GM23338 (cell line): ENCODE measurements at places on chromosomes 4 and X.

GRCh38 chr4:14831416-14831815, 170.9 kb upstream of the CPEB2 start:
- H3K4me3 ChIP-seq: no peak overlapping the region
- no peaks in the 10 kb centered on the region for H3K36me3 ChIP-seq
- H3K27ac ChIP-seq: no peak overlapping the region
- no peak for DNase-seq
- H3K4me1 ChIP-seq: no peaks in the 10 kb centered on the region

DNA sequence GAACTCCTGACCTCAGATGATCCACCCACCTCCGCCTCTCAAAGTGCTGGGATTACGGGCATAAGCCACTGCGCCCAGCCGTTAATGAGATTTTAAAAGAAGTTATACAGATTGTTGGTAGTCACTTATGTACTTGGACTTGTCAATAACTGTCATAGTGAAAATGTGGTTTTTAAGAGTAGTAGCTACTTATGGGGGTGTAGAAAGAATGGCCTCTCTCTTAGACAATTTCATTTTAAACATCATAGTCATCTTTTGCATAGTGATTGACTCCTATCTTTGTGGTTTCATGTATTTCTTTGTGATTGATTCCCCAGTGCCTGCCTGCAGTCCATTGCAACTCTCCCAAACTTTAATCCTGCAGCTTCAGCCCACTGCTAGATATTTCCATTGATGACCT, 17.4 kb downstream of the FAM199X start:
- H3K36me3 ChIP-seq: peaks cover 3% of the 10 kb centered on the region; the same call in 1 of the 2 replicates
- no peaks in the 10 kb centered on the region for H3K4me1 ChIP-seq
- no peaks in the 10 kb centered on the region for H3K27me3 ChIP-seq
- DNase-seq: no peak
- no peak overlapping the region for H3K4me3 ChIP-seq

- peaks cover 23% of the 10 kb centered on the region for H3K4me1 ChIP-seq
- H3K27ac ChIP-seq: peak overlapping the region; percentile 90
- no peaks in the 10 kb centered on the region for H3K27me3 ChIP-seq
- H3K4me3 ChIP-seq: no peak overlapping the region
- peak; percentile 39 for DNase-seq
Measured at GRCh38 chrX:42680666-42681065, 97.3 kb downstream of the PPP1R2C start.

GRCh38 chr4:76373919-76374552, 46.9 kb downstream of the CCDC158 start:
- H3K36me3 ChIP-seq: no peaks in the 10 kb centered on the region
- DNase-seq: no peak
- H3K27me3 ChIP-seq: no peaks in the 10 kb centered on the region
- H3K4me1 ChIP-seq: peaks cover 7% of the 10 kb centered on the region

GRCh38 chr4:2714061-2714770, 41.9 kb downstream of the TNIP2 start:
- peaks cover 5% of the 10 kb centered on the region; the same call in 1 of the 2 replicates for H3K36me3 ChIP-seq
- no peaks in the 10 kb centered on the region for H3K4me1 ChIP-seq
- DNase-seq: no peak
- H3K27me3 ChIP-seq: no peaks in the 10 kb centered on the region
- no peak overlapping the region for H3K4me3 ChIP-seq
- H3K27ac ChIP-seq: peak overlapping the region; percentile 55; the same call in 1 of the 2 replicates

DNA sequence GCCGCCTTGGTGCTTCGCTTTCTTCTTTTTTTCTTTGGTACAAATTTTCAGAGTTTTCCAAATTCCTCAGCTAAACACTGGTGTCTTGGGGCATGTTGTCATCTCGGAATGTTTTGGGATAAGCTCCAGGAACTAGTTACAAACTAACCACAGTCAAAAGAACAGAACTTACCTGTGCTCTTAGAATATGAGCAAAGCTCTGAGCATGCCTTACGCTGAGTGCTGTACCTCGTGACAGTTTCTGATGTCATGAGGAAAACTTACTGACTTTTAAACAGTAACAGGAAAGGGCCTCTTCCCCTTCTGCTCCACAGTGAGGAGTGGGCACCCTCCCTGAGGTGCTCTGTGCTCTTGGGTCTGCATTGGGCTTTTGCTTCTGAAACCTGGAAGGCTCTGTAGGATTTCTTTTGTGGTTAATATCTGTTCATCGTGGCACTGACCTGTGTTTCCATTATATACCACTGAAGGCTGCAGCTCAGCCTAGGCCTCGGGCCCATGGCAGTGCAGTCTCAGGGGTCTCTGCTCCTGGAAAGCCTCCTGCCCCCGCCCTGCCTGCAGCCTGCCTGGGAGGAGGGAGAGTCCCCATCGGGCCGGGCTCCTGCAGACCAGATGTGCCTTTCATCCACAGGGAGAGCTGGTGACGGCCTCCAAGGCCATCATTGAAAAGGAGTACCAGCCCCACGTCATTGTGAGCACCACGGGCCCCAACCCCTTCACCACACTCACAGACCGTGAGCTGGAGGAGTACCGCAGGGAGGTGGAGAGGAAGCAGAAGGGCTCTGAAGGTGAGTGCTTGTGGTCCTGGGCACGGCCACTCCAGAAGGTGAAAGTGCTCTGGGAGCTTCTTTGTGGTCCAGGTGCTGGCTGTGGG, 48.7 kb downstream of the NOP14 start:
- no peak for DNase-seq
- peaks cover 10% of the 10 kb centered on the region for H3K36me3 ChIP-seq
- H3K27ac ChIP-seq: no peak overlapping the region
- no peaks in the 10 kb centered on the region for H3K27me3 ChIP-seq

- H3K4me3 ChIP-seq: no peak overlapping the region
- no peaks in the 10 kb centered on the region for H3K36me3 ChIP-seq
- no peaks in the 10 kb centered on the region for H3K4me1 ChIP-seq
- no peak overlapping the region for H3K27ac ChIP-seq
- DNase-seq: peak; percentile 44
- no peaks in the 10 kb centered on the region for H3K27me3 ChIP-seq
Measured at GRCh38 chr4:126906466-126906865, 726.3 kb upstream of the INTU start.

GRCh38 chrX:85851418-85851817, 195.9 kb downstream of the CHM start:
- H3K4me3 ChIP-seq: no peak overlapping the region
- H3K27ac ChIP-seq: no peak overlapping the region
- H3K4me1 ChIP-seq: no peaks in the 10 kb centered on the region
- no peaks in the 10 kb centered on the region for H3K27me3 ChIP-seq

DNA sequence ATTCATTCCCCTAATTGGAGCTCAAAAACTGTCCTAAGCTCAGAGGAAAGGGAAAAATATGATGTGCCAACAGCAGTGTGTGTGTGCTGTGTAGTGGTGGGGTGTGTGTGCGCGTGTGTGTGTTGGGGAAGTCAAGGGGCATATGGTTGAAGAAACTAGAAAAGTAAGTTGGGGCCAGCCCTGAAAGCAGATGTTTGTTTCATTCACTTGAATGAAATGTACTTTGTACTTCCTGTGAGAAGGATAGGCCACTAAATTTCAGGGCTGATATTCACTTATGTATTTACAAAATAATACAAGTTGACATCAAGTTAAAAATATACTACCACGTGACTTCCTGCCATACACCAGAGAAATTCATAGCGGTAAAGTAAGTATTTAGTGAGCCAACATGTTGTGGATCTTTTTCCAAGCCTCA, 151.3 kb upstream of the JADE1 start:
- H3K4me1 ChIP-seq: peaks cover 10% of the 10 kb centered on the region
- H3K27me3 ChIP-seq: no peaks in the 10 kb centered on the region
- H3K36me3 ChIP-seq: 0 out of 2 replicates have a peak, but pooled peaks cover 4% of the 10 kb centered on the region
- H3K4me3 ChIP-seq: no peak overlapping the region
- no peak for DNase-seq

- H3K4me3 ChIP-seq: no peak overlapping the region
- no peak overlapping the region for H3K27ac ChIP-seq
- H3K4me1 ChIP-seq: no peaks in the 10 kb centered on the region
- no peaks in the 10 kb centered on the region for H3K36me3 ChIP-seq
- no peak for DNase-seq
- H3K27me3 ChIP-seq: no peaks in the 10 kb centered on the region
Measured at GRCh38 chrX:120287513-120288112, 23.6 kb downstream of the TMEM255A start.

DNA sequence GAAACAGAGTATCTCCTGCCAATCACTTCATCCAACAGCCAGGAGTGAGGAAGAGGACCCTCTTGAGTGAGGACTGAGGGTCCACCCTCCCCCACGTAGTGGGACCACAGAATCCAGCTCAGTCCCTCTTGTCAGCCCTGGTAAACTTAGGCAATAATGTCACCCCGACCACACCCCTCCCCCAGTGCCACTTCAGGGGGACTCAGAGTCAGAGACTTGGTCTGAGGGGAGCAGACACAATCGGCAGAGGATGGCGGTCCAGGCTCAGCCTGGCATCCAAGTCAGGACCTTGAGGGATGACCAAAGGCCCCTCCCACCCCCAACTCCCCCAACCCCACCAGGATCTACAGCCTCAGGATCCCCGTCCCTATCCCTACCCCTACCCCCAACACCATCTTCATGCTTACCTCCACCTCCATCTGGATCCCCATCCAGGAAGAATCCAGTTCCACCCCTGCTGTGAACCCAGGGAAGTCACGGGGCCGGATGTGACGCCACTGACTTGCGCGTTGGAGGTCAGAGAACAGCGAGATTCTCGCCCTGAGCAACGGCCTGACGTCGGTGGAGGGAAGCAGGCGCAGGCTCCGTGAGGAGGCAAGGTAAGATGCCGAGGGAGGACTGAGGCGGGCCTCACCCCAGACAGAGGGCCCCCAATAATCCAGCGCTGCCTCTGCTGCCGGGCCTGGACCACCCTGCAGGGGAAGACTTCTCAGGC, at the start of the genes CSAG1 and MAGEA12:
Gene CSAG1 (minus strand): TSS at position 461 of the 715 bp plus-strand sequence. CDS start 1,261 bp downstream, outside the sequence.
Gene MAGEA12 (plus strand): TSS at position 497 of the 715 bp plus-strand sequence. CDS start 2,405 bp downstream, outside the sequence.
- no peak within 1 kb of the TSS for H3K4me3 ChIP-seq
- no peak for DNase-seq
- no peaks in the 10 kb centered on the region for H3K36me3 ChIP-seq
- H3K27ac ChIP-seq: no peak within 1 kb of the TSS
- H3K4me1 ChIP-seq: no peaks in the 10 kb centered on the region

GRCh38 chr4:95124906-95125504, 367.2 kb downstream of the BMPR1B start:
- no peaks in the 10 kb centered on the region for H3K36me3 ChIP-seq
- no peak overlapping the region for H3K27ac ChIP-seq
- no peaks in the 10 kb centered on the region for H3K4me1 ChIP-seq
- H3K27me3 ChIP-seq: no peaks in the 10 kb centered on the region
- DNase-seq: peak; percentile 86

GRCh38 chrX:44435047-44435446, 91.6 kb upstream of the EFHC2 start:
- no peak for DNase-seq
- H3K27me3 ChIP-seq: no peaks in the 10 kb centered on the region
- no peaks in the 10 kb centered on the region for H3K4me1 ChIP-seq

- no peak for DNase-seq
- H3K27me3 ChIP-seq: no peaks in the 10 kb centered on the region
Measured at GRCh38 chr4:14066979-14067378, 439.5 kb upstream of the BOD1L1 start.

DNA sequence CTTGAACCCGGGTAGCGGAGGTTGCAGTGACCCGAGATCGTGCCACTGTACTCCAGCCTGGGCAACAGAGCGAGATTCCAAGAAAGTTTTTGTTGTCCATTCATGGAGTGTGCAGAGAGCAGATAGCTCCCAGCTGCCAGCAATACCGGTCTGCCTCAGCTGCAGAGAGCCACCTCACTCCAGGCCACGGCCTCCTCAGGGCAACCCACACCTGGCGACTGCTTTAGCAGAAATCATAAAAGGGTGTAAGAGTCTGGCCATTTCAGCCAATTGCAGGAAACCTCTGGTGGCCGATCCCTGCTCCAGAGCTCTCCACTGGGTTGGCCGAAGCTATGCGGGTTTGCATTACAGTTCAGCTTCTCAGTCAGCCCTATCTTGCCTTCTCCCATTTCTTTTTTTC, 227.4 kb upstream of the BCOR start:
- no peaks in the 10 kb centered on the region for H3K36me3 ChIP-seq
- no peak for DNase-seq
- no peaks in the 10 kb centered on the region for H3K4me1 ChIP-seq
- no peak overlapping the region for H3K27ac ChIP-seq

GRCh38 chr4:169210504-169211118, 60.1 kb downstream of the SH3RF1 start:
- no peak overlapping the region for H3K4me3 ChIP-seq
- no peaks in the 10 kb centered on the region for H3K27me3 ChIP-seq
- H3K4me1 ChIP-seq: peaks cover 20% of the 10 kb centered on the region
- DNase-seq: no peak

GRCh38 chr4:121156822-121157769, 7.0 kb downstream of the TNIP3 start:
- H3K4me1 ChIP-seq: peaks cover 18% of the 10 kb centered on the region; the same call in 1 of the 2 replicates
- peak; percentile 84 for DNase-seq
- no peaks in the 10 kb centered on the region for H3K36me3 ChIP-seq
- H3K27ac ChIP-seq: no peak overlapping the region
- H3K4me3 ChIP-seq: peak overlapping the region; percentile 58

- H3K4me1 ChIP-seq: peaks cover 6% of the 10 kb centered on the region
- no peak for DNase-seq
- no peaks in the 10 kb centered on the region for H3K27me3 ChIP-seq
- no peak overlapping the region for H3K4me3 ChIP-seq
Measured at GRCh38 chr4:166777760-166778159, 456.5 kb downstream of the SPOCK3 start.

DNA sequence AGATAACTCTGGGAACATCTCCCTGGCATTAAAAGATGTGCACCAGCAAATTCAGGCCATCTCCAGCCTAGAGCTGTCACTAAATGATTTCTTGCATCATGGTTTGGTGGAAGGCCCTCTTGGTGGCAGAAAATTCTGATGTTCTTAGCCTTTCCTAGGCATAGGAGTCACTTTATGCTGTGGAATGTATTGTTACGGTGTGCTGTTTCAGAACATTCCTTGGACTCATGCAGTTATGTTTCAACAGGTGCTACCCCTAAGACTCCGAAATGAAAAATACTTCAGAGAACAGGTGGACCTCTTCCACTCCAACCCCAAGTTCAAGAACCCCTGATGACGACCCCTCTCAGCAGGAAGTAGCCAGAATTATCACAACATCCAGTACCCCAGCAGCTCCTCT, 20.3 kb upstream of the PAPSS1 start:
- no peak overlapping the region for H3K27ac ChIP-seq
- no peaks in the 10 kb centered on the region; the same call in 1 of the 2 replicates for H3K27me3 ChIP-seq
- H3K36me3 ChIP-seq: peaks cover 7% of the 10 kb centered on the region; the same call in 1 of the 2 replicates
- no peaks in the 10 kb centered on the region for H3K4me1 ChIP-seq
- DNase-seq: peak; percentile 28
